Naive thymus-derived CD4-positive, alpha-beta T cell (primary cell): ENCODE measurements at places on chromosomes 12 and 14. TPM values are rescaled to one million over a fixed set of nuclear protein-coding genes. Genes with fewer than 3 reads are reported as not detected.

ITPK1 gene
- polyA plus RNA-seq, result 10.2 TPM

ANO2 gene
- polyA plus RNA-seq, result not detected

HVCN1 gene
- 25.3 TPM for polyA plus RNA-seq

RNFT2 gene
- polyA plus RNA-seq, result 1.2 TPM

CLEC2D gene
- 323 TPM for polyA plus RNA-seq
